ENCODE measurements at places on chromosomes 5 and 9. TPM values are rescaled to one million over a fixed set of nuclear protein-coding genes. Genes with fewer than 3 reads are reported as not detected.
A peak's percentile ranks its signal among the peaks of the same experiment; 100 is the strongest.

- no peak for DNase-seq
- no peaks in the 10 kb centered on the region for H3K4me1 ChIP-seq
- no peaks in the 10 kb centered on the region for H3K36me3 ChIP-seq
- no peak overlapping the region for H3K4me3 ChIP-seq
Observed at GRCh38 chr9:123058834-123059233, 25.4 kb downstream of the GPR21 start.

DNA sequence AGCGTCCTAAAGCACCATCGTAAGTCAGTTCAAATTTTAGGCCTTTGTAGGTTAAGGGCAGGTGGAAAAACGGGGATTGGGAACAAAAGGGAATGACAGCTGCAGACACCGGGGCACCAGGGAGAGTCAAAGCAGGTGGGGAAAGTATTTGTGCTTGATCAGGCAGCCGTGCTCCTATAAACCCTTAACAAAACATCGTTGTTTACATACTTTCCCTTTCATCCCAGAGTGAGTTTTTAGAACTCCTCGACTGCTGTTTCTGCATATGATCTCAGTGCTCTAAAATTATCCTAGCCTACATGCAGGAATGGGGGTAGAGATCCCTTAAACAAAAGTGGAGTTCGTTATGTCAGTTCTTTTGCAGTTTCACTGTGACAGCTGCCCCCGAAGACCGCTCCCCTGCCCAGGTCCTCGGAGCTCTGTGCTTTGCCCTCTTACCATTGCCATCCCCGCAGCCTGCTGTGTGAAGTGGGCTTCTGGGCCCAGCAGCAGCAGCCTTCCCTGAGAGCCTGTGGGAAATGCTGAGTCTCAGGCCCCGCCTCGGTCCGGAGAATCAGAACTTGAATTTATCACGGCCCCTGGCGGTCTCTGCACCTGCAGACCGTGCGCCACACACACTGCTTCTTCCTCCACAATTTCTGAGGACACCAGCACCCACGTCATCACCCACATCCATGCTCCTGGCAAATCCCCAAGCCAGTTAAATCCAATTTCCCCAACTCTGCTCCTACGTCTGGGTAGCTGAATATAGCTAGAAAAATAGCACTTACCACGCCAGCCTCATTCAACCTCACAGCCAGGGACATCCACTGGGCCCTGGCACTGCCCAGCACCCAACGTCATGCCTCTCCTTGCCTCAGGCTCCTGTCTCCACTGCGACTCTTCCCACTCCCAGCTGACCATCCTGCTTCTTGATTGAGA is 86.8 kb downstream of the NSUN2 start:
- no peaks in the 10 kb centered on the region for H3K4me1 ChIP-seq
- no peak overlapping the region for H3K27ac ChIP-seq
- H3K4me3 ChIP-seq: no peak overlapping the region
- no peaks in the 10 kb centered on the region for H3K36me3 ChIP-seq
- DNase-seq: no peak
- no peaks in the 10 kb centered on the region for H3K27me3 ChIP-seq

DNA sequence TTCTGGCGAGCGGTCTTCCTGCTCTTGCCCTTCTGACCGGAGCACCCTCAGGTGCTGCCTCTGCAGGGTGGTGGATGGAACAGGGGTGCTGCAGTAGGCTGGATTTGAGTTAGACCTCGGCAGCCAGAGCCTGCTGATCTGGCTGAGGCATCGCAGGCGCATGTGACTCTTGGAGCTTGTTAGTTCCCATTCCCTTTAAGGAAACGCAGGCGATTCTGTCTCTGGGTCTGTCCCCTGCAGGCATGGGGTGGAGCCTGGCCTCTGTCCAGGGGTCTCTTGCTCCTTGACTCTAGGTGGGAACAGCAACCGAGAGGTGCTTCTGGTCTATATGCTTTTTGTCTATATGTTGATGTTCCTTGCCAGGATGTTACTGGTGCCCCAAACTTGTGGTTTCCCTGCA is 3.1 kb downstream of the WNK2 start:
- DNase-seq: no peak
- no peaks in the 10 kb centered on the region for H3K36me3 ChIP-seq
- peak overlapping the region; percentile 90 for H3K27ac ChIP-seq
- H3K4me1 ChIP-seq: peaks cover 83% of the 10 kb centered on the region
- H3K27me3 ChIP-seq: no peaks in the 10 kb centered on the region
- H3K4me3 ChIP-seq: no peak overlapping the region

DNA sequence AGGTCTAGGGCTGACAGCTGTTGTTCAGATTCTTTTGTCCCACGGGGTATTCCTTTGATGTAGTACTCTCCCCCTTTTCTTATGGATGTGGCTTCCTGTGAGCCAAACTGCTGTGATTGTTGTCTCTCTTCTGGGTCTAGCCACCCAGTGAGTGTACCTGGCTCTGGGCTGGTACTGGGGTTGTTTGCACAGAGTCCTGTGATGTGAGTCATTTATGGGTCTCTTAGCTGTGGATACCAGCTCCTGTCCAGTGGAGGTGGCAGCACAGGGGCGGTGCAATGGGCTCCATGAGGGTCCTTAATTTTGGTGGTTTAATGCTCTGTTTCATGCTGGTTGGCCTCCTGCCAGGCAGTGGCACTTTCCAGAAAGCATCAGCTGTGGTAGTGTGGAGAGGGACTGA is 161.3 kb downstream of the CAVIN4 start:
- H3K36me3 ChIP-seq: no peaks in the 10 kb centered on the region
- H3K27ac ChIP-seq: no peak overlapping the region

- no peaks in the 10 kb centered on the region for H3K27me3 ChIP-seq
- no peak overlapping the region for H3K27ac ChIP-seq
- no peak overlapping the region for H3K4me3 ChIP-seq
- no peak for DNase-seq
Observed at GRCh38 chr5:67038817-67039603, 157.6 kb downstream of the CD180 start.

GRCh38 chr9:107190061-107190935 is 92.8 kb upstream of the RAD23B start:
- no peak overlapping the region for H3K27ac ChIP-seq
- no peaks in the 10 kb centered on the region for H3K4me1 ChIP-seq
- no peak for DNase-seq
- H3K36me3 ChIP-seq: no peaks in the 10 kb centered on the region
- no peak overlapping the region for H3K4me3 ChIP-seq
- no peaks in the 10 kb centered on the region for H3K27me3 ChIP-seq

- H3K27me3 ChIP-seq: no peaks in the 10 kb centered on the region
- H3K4me1 ChIP-seq: peaks cover 62% of the 10 kb centered on the region
- no peak for DNase-seq
- no peaks in the 10 kb centered on the region for H3K36me3 ChIP-seq
Observed at GRCh38 chr9:113569472-113570060, 106.0 kb downstream of the RGS3 start.

DNA sequence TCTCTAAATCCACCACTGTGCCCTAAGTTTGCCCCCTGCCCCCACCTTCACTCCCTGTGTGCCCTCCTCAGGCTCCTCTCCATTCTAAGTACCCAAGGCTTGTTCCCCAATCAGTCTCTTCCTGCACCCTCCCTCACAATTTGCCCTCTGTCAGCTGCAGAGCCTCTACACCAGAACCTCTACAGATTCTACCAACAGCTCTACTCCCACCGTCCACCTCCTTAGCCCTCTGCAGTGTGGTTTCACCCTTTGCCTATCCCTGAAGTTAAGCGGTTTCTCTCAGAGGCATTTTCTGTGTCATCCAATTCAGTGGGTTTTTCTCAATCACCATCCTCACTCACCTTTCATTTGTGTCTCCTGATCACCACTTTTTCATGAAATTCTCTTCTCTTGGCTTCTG is 13.2 kb upstream of the ERAP2 start:
- no peaks in the 10 kb centered on the region for H3K4me1 ChIP-seq
- DNase-seq: no peak
- no peaks in the 10 kb centered on the region for H3K27me3 ChIP-seq
- H3K4me3 ChIP-seq: no peak overlapping the region

GRCh38 chr5:80041527-80041926 is 6.4 kb downstream of the THBS4 start:
- DNase-seq: no peak
- no peaks in the 10 kb centered on the region for H3K4me1 ChIP-seq
- no peak overlapping the region for H3K27ac ChIP-seq
- no peaks in the 10 kb centered on the region for H3K36me3 ChIP-seq
- no peak overlapping the region for H3K4me3 ChIP-seq

DNA sequence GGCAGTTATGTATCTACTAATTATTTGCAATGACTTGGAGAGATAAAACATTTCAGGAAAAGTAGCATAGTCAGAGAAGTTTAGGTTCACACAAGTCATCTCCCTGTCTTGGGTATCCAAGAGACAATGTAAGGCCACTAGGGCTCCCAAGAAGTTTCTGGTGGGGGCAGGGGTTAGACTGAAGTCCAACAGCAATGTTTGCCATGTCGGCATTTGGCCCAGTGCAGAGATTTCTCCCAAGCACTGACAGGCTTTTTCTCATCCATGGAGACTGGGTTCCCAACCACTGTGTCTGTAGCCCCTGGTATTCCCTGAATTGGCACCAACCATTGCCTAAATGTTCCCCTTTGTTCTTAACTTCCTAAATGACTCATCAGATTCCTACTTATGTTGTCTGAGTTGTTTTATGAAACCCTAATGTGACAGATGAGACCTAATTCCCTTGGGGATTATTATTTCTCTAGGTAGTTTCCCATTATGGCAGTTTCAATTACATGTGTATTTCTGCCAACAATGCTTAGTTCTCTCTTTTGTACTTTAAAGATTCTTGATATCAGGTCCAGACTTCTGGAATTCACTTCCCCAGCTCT is 103.6 kb upstream of the EGFLAM start:
- no peak for DNase-seq
- no peaks in the 10 kb centered on the region for H3K36me3 ChIP-seq
- H3K27ac ChIP-seq: no peak overlapping the region
- H3K4me3 ChIP-seq: no peak overlapping the region

GRCh38 chr5:32357658-32358057 is 44.9 kb upstream of the MTMR12 start:
- no peaks in the 10 kb centered on the region for H3K27me3 ChIP-seq
- no peak overlapping the region for H3K27ac ChIP-seq
- H3K4me1 ChIP-seq: no peaks in the 10 kb centered on the region
- H3K4me3 ChIP-seq: no peak overlapping the region
- no peaks in the 10 kb centered on the region for H3K36me3 ChIP-seq
- no peak for DNase-seq

- H3K4me3 ChIP-seq: no peak overlapping the region
- no peaks in the 10 kb centered on the region for H3K27me3 ChIP-seq
- H3K4me1 ChIP-seq: peaks cover 18% of the 10 kb centered on the region
- H3K27ac ChIP-seq: no peak overlapping the region
Observed at GRCh38 chr5:149367249-149367971, 9.6 kb downstream of the PCYOX1L start.

DNA sequence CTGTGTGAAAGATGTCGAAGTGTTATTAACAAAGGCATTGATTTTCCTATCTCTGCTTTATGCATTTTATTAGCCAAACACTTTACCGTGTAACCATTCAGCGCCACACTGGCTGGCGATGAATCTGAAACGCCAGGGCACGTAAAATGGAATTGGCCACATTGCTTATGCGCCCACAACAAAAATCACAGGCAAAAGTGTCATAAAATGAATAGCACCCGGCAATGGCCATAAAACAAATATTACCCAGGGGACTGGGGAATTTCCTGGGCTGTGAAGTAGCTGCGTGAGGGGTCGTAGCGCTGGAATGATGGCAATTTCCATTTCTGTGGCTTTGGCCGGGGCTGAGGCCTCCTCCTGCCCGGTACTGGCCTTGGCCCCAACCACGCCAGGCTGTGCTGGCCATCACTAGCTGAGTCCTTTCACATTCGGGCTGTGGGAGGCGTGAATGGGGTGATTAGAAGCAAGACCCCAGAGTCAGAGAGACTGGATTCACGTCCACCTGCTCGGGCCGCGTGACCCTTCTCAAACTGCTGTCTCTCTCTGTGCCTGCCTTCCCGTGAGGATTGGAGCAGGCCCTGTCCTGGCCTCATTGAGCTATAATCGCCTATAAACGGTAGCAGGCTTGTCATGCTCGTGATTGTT is 254.5 kb downstream of the PBX3 start:
- no peak for DNase-seq
- no peaks in the 10 kb centered on the region for H3K27me3 ChIP-seq
- H3K4me1 ChIP-seq: no peaks in the 10 kb centered on the region
- no peak overlapping the region for H3K27ac ChIP-seq
- no peak overlapping the region for H3K4me3 ChIP-seq

DNA sequence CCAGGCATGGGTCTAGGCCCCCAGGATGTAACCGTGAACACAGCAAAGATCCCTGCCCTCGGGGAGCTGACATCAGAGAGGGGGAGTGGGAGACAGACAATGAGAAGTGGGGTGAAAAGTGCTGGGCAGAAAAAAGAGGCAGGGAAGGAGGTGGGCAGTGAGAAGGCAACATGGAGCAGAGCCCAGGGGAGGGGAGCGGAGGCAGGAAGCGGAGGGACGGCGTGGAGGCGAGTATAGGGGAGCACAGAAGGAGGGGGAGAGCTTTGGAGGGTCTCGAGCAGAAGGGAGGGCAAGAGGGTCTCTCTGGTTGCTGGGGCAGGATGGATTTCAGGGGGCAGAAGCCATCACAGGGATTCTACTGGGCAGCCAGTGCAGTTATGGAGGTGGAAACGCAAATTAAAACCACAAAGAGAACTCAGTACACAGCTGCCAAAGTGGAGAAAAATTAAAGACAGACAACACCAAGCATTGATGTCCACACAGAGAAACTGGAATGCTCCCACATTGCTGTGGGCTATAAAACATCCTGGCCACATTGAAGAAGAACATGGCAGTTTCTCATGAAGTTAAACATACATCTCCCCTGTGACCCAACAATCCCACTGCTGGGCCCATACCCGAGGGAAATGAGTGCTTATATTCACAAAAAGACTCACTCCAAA is 21.1 kb upstream of the LAMC3 start:
- no peak overlapping the region for H3K4me3 ChIP-seq
- H3K36me3 ChIP-seq: no peaks in the 10 kb centered on the region
- H3K27me3 ChIP-seq: no peaks in the 10 kb centered on the region
- H3K4me1 ChIP-seq: no peaks in the 10 kb centered on the region
- H3K27ac ChIP-seq: no peak overlapping the region
- no peak for DNase-seq

DNA sequence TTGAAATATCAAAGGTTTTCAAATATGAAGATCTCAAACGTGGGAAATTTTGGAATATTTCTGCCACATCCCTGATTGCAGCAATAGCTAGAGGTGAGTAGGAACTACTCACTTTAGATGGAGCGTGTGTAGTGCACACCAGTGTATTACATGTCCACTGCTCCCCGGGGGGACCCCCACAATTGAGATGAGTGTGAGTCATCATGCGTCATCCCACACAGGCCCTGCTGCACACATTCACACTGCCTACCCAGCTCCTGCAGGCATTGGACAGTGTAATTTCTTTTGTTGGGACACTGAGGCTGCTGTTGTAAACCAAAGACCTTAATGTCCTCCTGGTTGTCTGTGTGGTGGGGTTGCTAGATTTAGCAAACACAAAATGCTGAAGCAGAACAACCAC is 280.0 kb downstream of the GAS1 start:
- no peaks in the 10 kb centered on the region for H3K4me1 ChIP-seq
- H3K4me3 ChIP-seq: no peak overlapping the region
- no peak overlapping the region for H3K27ac ChIP-seq
- no peaks in the 10 kb centered on the region for H3K36me3 ChIP-seq
- no peak for DNase-seq

GRCh38 chr5:10707198-10708142 is 53.6 kb downstream of the DAP start:
- H3K4me1 ChIP-seq: peaks cover 80% of the 10 kb centered on the region
- H3K4me3 ChIP-seq: no peak overlapping the region
- H3K36me3 ChIP-seq: no peaks in the 10 kb centered on the region
- H3K27me3 ChIP-seq: no peaks in the 10 kb centered on the region

The ANKRD34B gene
- total RNA-seq: not detected

The RANBP6 gene
- total RNA-seq: 6.6 TPM

The ASTN2 gene
- total RNA-seq: 8.2 TPM

The STK32A gene
- 6.6 TPM for total RNA-seq

The PDE6A gene
- total RNA-seq: not detected

The TRIP13 gene
- 1.3 TPM for total RNA-seq

The GLDC gene
- not detected for total RNA-seq

The LPAR1 gene
- 13.0 TPM for total RNA-seq

The TLX3 gene
- not detected for total RNA-seq

The ANGPTL2 gene
- 7.6 TPM for total RNA-seq
